Progenitor cell of endocrine pancreas (in vitro differentiated cells): ENCODE measurements at places on chromosomes 3 and 15. TPM values are rescaled to one million over a fixed set of nuclear protein-coding genes. Genes with fewer than 3 reads are reported as not detected.

The ADAMTS17 gene
- total RNA-seq, result 3.5 and 4.7 TPM in 2 replicates

The CCDC50 gene
- 65.5 and 66.3 TPM in 2 replicates for total RNA-seq

The FEZF2 gene
- not detected in 2 replicates for total RNA-seq

The IL17RC gene
- 13.4 and 17.1 TPM in 2 replicates for total RNA-seq

The CRBN gene
- total RNA-seq, result 40.1 and 50.9 TPM in 2 replicates

The RTP3 gene
- total RNA-seq, result not detected in 2 replicates
